Bone marrow (tissue), 2 donors: ENCODE measurements at places on chromosomes 12 and 14.

DNA sequence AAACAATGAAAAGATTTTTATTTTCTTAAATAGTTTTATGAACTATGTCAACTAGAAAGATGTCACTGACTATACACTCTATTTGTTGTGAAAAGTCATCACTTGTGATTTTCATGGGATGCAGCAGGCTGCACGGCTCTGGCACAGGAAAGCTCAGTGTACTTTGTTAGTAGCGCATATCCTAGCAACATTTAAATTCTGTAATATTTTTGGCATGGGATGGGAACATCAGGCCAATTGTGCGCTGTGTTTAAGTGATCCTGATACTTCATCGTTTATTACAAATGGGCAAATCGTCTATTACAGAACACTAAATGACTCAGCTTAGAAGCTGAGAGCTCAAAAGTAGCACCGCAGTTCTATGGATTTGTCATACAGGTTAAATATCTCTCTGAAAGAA is 60.7 kb upstream of the SAV1 start:
- DNase-seq = no peak

GRCh38 chr12:132484891-132485441 is 5.0 kb upstream of the FBRSL1 start:
- DNase-seq = no peak

- DNase-seq = no peak
Measured at GRCh38 chr12:4720637-4720995, 416 bp downstream of the GALNT8 start.

GRCh38 chr12:10207136-10207535 is 5.5 kb upstream of the GABARAPL1 start:
- DNase-seq = no peak

DNA sequence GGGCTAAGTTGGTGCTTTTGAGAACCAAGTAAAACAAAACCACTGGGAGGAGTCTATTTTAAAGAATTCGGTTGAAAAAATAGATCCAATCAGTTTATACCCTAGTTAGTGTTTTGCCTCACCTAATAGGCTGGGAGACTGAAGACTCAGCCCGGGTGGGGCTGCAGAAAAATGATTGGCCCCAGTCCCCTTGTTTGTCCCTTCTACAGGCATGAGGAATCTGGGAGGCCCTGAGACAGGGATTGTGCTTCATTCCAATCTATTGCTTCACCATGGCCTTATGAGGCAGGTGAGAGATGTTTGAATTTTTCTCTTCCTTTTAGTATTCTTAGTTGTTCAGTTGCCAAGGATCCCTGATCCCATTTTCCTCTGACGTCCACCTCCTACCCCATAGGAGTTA is 1.8 kb upstream of the RAB5B start:
- DNase-seq = no peak

DNA sequence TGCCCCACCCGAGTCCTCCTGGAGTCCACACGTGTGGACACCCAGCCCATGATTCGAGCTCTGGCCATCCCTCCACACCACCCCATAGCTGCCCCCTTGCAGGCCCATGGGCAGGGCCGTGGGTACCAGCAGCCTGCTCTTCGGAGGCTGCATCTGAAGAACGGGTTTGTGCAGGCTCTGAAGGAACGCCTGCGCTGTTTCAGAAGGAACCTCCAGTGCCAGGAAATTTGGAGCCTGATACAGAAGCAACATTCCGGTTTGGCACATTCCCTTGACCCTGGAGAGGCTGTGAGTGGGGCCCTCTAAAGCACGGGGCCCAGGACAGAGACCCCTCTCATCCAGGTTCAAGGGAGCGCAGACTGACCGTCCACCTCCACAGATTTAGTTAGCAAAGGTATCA is 57.0 kb downstream of the ZNF664 start:
- no peak for DNase-seq

DNA sequence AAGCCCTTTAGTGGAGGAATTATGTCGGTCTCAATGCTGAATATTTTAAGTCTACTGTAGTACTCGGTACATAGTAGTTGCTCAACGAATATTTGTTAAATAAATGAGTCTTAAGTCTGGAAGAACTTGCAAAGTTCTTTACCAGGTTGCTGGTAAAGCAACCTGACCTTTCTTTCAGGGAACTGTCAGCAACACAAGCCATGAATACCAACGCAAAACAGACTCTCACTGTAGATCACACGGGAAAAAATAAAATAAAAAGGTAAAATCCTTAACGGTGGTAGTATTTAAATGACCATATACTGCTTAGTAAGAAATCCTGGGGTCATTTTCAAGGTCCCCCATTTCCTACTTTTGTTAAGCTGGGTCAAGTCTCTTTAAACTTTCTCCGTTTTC is 447 bp upstream of the NUBPL start:
- DNase-seq = no peak

- DNase-seq = no peak
Measured at GRCh38 chr12:109309381-109310246, 530 bp upstream of the FOXN4 start.

GRCh38 chr14:62158779-62159178 is 396.6 kb downstream of the SNAPC1 start:
- DNase-seq = no peak

DNA sequence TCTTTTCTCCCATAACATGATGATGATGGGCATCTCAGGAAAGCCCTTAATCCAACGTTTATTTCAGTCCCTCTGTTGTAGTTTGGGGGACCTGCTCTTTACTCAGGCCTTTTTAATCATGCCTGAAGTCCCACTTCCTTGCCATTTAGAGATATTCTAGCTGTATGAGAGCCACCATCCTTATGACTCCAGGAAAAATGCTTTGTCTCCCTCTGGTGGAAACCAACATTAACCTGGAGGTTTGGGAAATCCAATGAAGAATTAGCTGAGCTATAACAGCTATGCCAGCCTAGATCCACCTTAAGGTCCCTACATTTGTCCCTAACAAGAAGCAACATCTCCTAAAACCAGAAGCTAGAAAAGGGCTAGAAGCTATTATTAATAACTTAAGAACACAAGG is 1399.1 kb downstream of the LRFN5 start:
- no peak for DNase-seq

DNA sequence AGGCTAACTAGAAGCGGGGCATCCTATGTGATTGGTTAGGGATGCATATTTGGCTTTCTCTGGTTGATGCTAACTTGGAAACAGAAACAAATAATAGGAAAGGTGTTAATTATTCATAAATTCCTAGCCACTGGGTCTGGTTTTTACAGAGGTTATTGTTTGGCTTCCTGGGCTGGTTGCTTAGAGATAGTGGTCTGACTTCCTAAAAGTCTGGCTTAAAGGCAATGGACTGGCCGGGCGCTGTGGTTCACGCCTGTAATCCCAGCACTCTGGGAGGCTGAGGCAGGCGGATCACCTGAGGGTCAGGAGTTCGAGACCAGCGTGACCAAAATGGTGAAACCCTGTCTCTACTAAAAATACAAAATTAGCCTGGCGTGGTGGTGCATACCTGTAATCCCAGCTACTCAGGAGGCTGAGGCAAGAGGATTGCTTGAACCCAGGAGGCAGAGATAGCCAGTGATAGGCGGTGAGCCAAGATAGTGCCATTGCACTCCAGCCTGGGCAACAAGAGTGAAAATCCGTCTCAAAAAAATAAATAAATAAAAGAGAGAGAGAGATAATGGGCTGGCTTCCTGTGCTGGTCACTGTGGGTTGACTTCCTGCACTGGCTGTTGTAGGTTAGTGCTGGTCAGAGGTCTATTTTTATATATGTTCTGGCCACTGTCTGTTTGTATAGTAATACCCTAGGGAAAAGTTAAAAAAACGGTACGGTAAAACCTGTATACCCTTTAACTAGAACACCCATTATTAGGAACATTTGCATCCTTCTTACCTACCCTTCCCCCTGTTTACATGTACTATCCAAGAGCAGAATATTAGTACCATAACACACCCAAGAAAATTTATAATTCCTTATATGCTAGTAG is 24.1 kb downstream of the OR6S1 start:
- DNase-seq = no peak

GRCh38 chr14:84454114-84454513 is 1075.8 kb upstream of the FLRT2 start:
- DNase-seq = no peak

DNA sequence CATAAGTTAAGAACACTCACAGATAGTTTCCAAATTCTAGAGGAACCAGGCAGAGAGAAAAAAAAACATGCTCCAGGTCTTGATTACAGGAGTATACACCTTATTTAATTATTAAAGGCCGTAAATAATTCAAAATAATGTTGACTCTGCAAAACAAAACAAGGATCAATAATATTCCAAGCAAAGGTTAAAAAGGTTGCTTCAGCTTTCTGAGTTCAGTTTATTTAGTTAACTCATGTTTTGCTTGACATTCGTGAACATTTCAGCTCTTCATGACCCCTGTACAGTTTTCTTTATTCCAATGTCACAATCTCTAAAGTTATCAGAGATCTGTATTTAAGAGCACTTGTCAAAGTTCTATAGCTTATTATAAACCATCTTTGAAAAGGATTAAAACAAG is 19.6 kb downstream of the KLRF2 start:
- DNase-seq = no peak

- no peak for DNase-seq
Measured at GRCh38 chr12:78331753-78332152, 501.1 kb downstream of the NAV3 start.

DNA sequence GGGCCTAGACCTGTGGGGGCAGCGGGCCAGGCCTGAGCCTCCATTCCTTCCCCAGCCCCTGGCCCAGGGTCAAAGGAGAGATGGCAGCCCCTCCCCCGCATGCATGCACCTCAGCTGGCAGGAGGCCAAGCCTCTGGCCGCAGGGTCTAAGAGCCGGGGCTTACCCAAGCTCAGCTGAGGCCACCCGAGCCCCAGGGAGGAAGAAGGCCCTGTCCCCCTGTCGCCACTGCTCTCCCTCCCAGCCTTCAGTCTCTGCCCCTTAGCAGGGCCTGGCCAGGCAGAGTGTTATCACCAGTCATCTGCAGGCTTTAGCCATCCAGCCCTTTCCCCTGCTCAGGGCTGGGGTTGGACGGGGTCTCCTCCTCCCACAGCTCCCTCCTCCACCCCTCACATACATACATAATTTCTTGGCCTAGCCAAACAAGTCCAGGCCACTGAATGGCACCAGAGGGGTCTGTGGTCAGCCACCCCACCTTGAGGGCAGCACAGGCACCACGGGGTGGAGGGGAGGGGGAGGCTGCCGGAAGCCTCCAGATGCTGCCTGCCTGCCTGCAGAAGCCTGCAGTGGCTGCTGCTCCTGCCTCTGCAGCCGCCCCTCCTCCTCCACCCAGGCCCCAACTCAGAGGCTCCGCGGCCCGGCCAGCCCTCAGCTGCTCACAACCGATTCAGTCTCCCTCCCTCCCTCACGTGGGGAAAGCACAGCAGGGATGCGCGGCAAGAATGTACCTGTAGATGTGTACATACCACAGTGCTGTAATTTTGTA is 22.8 kb downstream of the RAB35 start:
- DNase-seq = no peak

GRCh38 chr14:50647282-50647681 is 20.8 kb downstream of the SAV1 start:
- no peak for DNase-seq

DNA sequence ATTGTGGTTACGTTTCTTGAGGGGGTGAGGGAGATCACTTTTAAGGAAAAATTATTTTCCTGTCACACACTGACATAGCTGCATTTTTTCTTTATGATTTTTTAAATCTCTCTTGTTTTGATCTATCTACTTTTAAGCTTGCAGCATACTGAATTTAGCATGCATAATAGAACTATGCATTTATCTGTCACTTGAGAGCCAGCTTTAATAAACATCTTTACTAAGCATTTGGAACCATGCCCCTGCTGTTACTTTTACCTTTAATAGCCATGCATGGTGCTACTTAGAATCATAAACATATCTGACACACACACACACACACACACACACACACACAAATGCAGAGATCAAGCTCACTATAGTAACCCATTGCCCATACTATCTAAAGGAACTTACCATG is 486.2 kb downstream of the NELL2 start:
- no peak for DNase-seq

DNA sequence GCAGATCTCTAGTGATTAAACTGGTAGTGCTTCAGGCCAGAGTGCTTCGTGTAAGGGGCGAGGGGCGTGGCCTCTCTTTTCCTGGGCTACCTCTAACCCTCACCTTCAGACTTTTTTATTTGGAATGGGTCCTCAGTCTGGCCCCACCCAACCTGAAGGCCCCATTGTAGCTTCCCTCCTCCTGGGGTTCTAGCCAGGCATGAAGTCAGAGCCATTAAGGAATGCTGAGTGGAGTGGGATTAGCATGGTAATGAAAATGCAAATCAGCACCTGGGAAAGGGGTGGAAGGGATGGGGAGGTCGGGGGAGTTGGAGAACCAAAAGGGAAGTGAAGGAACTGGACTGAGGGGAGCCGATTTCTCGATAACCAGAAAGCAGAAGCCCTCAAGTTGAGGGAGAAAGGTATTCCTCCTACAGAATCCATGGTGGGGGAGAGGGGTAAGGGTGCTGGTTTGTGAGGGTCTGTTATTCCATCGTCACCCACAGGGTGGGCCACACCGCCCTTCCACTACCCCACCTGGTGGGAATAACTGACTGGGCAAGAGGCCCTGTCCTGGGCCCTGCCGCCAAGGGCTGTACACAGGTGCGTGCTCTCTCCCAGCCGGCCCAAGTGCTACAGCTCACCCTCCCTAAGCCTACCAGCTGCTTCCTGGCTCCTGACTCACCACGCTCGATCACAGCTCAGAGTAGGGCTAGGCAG is 14.1 kb downstream of the ZFHX2 start:
- no peak for DNase-seq

GRCh38 chr12:98224584-98225221 is 290.7 kb upstream of the TMPO start:
- DNase-seq = no peak

DNA sequence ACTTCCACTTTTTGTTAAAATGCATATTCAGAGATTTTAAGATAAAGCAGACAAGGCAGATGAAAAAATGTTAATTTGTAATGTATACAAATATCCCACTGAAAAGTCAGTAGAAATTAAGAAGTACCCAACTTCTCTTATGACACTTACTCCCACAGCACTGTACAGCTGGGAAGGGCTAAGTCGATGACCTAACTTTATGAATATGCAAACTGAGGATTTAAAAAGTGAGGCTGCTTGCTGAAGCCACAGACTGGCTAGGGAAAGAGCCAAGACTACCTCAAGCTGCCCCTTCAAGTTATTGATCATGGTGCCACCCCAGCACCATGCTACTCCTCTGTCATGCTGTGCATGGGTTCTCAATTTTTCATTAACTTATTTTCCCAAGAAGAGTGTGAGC is 17.0 kb downstream of the PPM1H start:
- no peak for DNase-seq

DNA sequence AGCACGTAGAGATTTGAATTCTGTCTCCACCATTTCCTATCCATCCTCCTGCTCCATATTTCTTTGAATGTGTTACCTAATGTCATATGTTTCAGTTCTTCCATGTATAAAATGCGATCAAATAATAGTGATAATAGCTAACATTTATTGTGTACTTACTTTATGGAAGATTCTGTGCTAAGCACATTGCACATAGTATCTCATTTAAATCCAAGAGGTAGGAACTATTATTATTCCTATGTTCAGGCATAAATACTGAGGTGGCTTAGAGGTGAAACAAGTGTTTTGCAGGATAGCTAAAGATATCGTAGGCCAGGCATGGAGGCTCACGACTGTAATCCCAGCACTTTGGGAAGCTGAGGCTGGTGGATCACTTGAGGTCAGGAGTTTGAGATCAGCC is 17.5 kb upstream of the AICDA start:
- no peak for DNase-seq
